Smooth muscle cell of bladder (primary cell): ENCODE measurements at places on chromosomes 16 and 17. TPM values are rescaled to one million over a fixed set of nuclear protein-coding genes. Genes with fewer than 3 reads are reported as not detected.

Gene SPOP
- total RNA-seq, result 91.9 and 107 TPM in 2 replicates

Gene ALDH3A2
- 37.8 and 57.2 TPM in 2 replicates for total RNA-seq

Gene TM4SF5
- total RNA-seq, result not detected in 2 replicates

Gene KCNJ18
- not detected in 2 replicates for total RNA-seq

Gene SLC12A3
- under 0.01 TPM in 1 of 2 replicates, not detected in the other for total RNA-seq

Gene ITGAD
- total RNA-seq, result not detected in 2 replicates

Gene ZDHHC7
- total RNA-seq, result 72.4 and 103 TPM in 2 replicates

Gene SNX20
- not detected in 2 replicates for total RNA-seq

Gene MMP25
- under 0.01 TPM in 1 of 2 replicates, not detected in the other for total RNA-seq

Gene SRCIN1
- total RNA-seq, result not detected in 2 replicates

Gene OTOA
- total RNA-seq, result under 0.01 TPM in 1 of 2 replicates, not detected in the other

Gene HOXB1
- not detected in 2 replicates for total RNA-seq
